ENCODE measurements at places on chromosomes 6 and 20.

DNA sequence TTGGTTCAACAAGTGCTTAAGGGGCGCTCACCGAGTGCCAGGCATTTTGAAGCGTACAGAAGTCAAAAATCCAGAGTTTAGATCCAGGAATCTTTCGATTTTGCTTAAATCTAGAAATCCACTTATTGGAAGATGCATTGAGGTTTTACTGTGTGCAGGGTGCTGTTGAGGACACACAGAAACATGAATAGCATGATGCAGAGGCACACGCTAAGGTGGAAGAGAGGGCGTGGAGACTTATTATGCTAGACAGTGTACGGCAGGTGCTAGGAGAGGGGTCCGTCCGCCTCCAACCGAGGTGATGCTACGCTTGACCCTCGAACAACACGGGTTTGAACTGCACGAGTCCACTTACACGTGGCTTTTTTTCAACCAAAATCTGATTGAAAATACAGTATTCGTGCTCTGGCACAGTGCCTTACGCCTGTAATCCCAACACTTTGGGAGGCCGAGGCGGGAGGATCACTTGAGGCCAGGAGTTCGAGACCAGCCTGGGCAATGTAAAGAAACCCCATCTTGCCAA is 1.0 kb upstream of the KIF13A start:
- no peak for DNase-seq

GRCh38 chr20:61407561-61407960 is 155.5 kb downstream of the CDH4 start:
- DNase-seq = no peak

DNA sequence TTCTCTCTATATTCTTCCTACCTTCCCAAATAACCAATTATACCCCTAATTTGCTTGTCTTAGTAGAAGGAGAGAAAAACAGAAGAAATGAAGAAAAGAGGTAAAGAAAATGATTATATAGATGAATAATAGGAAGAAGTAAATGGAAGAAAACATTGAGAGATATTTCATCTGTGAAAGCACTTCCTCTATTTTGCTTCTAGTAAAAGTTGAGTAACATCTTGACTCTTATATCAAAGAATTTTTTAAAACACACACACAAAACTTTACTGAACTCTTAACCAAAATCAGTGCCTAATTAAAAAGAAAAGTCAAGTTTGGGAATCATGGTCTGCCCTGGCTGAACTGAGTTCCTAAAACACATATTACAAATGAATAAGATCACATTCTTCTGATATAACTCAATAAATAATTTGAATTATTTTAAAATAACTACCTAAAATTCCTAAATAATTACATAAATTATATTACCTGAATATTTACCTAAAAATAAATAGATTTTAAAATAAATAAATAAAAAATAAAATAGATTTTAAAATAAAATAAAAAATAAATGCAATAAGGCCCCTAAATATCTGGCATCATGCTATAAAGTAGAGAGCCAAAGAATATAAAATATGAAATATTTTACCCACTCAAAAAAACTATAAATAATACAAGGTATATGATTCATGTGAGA is 8.8 kb downstream of the SLC17A2 start:
- no peak for DNase-seq

- no peak for DNase-seq
These were observed 337.4 kb downstream of the TAF4 start for GRCh38 chr20:61728326-61728725.

GRCh38 chr6:137870308-137870644 is 3.2 kb downstream of the TNFAIP3 start:
- DNase-seq = no peak

DNA sequence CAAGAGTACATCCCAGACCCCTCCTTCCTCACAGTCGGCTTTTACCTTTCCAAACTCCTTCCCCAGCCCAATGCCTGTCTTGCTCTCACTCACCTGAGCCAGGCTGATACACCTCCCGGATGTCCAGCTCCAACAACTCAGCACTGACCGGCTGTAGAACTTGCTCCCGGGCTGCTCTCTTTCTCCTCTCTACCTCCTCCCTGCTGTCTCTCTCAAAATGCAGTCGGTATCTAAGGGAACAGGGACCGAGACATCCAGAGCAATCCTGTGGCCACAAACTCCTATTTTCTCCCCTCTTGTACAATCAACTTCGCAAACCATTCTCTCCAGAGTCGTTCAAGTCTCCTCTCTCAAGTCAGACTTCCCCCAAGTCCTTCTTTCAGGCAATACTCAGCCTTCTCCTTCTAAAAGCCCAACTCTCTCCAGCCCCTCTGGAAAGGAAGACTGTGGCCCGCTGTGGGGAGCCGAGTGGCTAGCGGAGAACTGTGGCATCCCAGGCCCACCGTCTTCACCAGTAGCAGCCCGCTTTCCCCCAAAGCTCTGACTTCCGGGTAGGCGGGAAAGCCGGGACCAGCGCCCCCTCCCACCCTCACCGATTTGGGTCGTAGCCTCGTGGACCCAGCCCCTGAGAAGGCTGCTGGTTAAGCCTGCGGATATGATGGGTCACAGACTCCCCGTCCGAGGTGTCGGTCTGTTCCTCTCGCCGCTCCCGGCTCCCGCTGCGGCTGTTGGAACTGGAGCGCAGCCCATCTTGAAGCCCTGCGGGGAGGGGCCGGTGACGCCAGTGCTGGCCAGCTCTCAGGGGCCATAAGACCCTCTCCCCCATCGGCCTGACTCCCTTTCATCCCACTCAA is 1.1 kb downstream of the GNL1 start:
- DNase-seq = no peak

DNA sequence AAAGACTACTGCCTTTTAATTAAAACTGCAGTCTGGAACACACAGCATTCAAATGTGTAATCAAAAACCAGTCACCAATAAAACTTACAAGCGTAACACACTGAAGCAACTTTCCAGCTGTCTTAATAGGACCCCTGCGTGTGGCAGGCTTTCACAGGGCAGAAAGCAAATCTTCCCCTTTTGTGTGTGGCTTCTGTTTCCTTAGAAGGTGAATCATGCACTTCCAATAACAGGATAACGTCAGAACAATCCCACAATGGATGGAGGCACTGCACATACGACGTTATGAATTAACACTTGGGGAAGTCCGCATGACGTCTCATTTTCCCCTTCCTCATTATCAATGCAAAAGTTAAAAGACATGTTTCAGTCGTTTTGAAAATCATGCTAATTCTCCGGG is 44.8 kb downstream of the INSM1 start:
- no peak for DNase-seq

DNA sequence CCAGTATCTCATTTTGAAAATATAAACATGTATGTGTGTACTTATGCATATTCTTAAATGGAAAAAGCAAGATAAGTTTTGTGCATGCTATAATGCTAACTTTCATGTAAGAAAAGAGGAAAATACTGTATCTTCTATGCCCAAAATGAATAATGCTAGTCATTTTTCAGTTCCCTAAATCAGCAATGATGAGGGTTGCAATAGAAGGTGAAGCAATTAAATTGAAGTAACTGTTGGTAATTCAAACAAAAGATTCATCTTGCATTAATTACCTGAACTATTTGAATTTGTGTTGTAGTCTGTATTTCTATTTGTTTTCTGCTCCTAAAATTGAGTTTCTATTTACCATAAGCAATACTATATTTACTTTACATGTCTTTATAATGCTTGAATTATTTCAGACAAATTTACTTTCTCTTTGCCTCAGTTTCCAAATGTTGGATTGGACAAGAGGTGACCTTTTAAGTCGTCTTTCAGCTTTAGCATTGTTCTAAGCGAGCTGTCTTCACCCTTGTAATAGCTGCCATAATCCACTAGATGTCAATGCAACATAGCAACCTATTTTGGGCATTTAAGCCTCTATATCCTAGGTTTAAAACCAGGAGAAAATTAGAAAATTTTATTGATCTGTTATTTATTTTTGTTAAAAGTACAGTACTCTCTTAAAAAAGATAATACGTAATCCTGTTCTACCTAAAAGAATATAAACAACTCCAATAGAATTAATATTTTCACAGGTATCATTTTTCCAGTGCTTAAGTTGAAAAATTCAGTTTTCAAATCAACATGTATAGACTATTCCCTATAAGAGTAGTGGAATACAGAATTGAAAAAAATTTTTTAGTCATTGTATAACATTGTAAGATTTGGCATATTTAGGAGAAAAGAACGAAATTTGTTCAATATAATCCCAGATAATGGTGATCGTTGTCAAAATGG is 52.3 kb upstream of the IFNGR1 start:
- no peak for DNase-seq

DNA sequence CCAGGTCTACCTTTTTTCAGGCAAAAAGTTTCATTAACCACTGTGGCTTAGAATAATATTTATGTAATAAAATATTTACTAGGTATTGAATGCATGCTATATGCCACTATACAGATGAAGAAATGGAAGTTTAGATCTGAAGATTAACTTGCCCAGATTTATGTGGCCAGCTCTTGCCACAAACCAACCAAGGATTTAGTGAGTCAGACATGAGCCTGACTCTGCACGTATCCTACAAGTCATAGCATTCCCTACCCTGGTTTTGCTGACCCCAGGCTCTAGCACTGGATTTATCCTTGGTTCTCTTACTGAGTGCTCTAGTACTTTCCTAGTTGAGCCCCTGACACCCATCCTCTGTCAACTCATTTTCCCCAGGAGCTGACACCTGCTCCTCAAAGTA is 75.4 kb downstream of the ANKEF1 start:
- DNase-seq = no peak

DNA sequence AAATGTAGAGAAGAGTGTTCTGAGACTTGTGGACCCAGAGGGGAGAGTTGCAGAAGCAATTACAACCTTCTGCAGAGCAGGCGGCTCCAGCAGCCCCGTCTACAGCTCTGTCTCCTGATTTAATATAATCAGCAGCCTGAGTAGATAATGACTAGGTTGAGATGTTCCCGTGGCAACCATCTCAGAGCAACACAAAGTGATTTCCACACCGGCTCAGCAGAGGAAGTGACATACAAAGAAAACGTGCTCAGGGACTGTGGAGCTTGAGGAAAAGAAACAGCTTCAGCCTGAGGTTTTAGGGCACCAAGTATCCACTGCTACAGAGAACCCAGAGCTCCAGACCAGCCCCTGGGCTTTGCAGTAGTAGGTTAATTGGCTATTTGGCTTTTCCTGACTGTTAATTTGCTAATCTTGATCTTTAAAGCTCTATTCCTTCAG is 136.4 kb downstream of the MTFR2 start:
- DNase-seq = no peak

DNA sequence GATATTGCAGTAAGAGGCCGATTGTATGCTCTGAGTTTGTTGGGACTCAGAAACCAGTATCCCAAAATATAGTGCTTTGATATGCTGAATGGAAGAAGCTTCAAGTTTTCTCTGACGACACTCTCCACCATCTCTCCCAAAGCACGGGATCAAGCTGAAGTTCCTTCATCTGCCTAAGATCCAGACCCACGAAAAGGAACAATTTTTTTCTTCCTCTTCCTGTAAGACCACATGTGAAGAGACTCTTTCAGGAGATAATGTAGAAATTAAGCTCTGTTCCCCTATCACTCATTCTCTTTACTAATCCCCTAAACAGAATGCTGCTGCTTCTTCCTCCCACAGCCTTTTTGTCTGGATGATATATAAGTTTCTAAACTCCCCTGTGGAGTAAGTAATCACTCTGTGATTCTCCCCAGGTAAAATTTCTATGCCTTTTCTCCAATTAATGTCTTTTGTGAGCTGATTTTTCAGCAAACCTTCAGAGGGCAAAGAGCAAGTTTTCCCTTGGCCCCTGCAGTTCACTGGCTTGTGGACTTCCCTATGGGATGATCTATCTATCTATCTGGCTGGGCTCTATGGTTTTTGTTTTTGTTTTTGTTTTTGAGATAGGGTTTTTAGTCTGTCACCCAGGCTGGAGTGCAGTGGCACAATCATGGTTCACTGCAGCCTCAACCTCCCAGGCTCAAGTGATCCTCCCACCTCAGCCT is 13.5 kb upstream of the PNRC1 start:
- no peak for DNase-seq

DNA sequence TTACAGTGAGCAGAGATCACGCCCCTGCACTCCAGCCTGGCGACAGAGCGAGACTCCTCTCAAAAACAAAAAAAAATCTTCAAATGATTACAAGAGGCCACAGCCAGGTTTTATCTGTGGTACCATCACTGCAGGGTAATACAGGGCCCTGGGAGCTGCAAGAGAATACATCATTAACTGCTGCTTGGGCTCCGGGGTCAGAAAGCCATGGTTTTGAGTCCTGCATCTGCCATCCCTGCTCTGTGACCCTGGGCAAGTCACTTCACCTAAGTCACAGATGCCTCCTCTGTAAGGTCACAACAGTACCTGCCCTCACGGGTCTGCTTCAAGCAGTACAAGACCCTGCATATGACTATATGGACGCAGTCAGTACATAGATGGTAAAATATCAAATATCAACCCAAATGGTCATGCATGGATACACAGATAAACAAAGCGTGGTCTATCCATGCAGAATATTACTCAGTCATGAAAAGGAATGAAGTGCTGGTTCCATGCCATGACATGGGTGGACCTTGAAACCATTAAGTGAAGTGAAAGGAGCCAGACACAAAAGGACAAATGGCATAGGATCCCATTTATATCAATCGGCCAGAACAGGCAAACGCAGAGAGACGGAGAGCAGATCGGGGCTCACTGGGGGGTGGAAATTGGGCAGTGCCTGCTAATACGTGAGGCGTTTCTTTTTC is 83.6 kb downstream of the NFATC2 start:
- DNase-seq = no peak

Data from SW 1271 (cell line).